CD4-positive, alpha-beta T cell treated with Interferon alpha-2 for 1 hour (primary cell): ENCODE measurements at places on chromosomes 12 and 14.

- no peak for DNase-seq
Measured at GRCh38 chr14:59240356-59240755, 51.9 kb downstream of the DAAM1 start.

DNA sequence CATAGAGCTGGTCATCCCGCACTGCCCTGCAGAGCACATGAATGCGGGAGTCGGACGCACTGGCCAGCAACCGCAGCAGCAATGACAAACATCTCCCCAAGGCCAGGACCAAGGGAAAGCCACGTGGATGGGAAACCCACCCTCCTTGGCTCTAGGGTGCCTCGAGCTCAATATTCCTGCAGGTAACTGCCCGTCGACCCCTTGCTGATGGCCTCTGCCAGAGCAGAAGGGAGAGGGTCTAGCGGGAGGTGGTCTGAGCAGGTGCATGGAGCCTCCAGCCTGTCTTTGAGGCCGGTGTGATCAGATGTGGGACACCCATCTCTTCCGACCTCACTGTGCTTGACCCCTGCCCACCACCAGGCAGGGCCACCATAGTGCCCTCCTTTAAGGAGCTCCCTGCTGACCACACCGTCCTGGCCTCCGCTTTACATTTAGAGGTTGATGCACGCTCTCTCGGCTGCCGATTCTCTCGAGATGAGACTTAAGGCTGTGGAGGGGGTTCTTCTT lies 89.7 kb downstream of the PIWIL1 start:
- no peak for DNase-seq

DNA sequence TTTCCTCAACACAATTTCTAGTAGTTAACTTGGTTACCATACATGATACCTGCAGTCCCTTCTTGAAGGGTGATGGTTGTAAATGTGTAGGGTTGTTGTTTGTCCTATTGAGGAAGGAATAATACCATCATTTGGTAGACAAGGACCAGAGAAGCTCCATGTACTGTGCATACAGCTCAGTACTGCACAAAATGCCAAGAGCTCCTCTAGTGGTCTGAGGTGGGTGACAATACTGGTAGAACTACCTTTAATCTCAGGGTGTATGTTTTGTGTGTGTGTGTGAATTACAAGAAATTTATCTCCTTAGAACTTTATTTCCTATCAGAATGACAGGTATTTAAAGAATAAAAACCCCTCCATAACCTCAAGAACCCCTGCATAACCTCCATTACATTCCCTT lies 575.3 kb downstream of the TMTC2 start:
- DNase-seq: no peak

GRCh38 chr12:6471989-6472360 lies 1.5 kb upstream of the VAMP1 start:
- DNase-seq: no peak

GRCh38 chr12:24741216-24741615 lies 207.7 kb downstream of the BCAT1 start:
- no peak for DNase-seq

DNA sequence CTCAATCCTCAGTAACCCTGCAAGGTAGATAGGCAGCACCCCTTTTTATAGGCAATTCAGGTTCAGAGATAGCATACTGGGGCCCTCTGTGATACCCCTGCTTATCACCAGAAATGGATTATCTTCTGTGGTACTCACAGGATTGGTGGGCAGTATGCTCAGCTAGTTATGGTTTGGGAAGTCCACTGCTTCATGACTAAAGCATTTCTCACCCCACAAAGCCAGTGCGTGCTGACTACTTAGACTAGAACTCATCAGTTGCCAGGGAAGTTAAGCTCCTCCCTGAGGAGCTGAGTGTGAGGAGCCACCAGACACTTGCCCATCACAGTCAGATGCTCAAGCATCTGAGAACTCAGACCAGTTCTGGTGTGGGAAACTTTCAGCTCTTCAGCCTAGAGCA lies 76.3 kb downstream of the SCAF11 start:
- no peak for DNase-seq

DNA sequence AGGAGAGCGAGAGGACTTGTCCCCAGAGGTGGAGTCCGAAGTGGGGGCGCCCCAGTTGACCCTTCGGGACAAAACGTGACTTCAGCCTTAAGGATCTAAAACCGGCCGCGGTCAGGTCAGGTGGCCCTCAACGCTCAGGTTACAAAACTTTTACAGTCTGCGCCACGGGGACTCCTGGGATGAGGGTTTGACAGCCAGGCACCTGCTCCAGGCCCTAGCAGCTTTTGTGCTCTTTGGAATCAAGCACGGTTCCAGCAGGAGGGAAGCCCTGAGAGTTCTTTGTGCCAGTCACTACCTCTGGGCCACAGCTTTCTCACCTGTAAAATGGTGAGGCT lies 337 bp downstream of the ZC2HC1C start:
- no peak for DNase-seq

DNA sequence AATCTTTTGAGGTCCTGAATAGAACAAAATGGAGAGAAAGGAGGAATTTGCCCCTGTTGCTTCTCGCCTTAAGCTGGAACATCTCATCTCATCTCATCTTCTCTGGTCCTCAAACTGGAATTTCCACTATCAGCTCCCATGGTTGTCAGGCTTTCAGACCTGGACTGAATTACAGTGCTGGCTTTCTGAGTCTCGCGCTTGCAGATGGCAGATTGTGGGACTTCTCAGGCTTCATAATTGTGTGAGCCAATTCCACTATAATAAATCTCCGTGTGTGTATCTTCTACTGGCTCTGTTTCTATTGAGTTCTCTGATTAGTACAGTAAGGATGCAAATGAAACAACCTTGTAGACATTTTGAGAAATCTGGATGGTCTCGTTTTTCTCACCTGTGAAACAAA lies 199.0 kb downstream of the TMEM117 start:
- no peak for DNase-seq

GRCh38 chr12:6178981-6179761 lies 21.0 kb upstream of the CD9 start:
- DNase-seq: no peak

DNA sequence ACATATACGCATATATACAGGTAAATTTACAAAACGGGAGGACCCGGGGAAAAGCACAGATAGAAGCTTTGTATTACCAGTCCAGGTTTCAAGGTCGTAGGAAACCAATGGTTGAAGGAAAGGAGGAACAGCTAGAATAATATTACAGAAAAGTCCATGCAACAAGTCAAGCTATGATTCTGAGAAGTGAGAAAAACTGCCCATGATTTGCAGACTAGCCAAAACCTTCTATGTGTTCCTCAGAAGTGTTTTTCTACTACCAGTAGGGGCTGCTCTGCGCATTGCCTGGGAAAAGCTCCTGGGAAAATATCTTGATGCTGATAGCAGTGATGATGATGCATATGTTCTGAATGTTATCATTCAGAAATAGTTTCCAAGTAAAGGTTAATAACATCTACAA lies 2.2 kb downstream of the PDZRN4 start:
- DNase-seq: no peak

- DNase-seq: no peak
Measured at GRCh38 chr14:77062261-77062660, 33.8 kb upstream of the IRF2BPL start.

DNA sequence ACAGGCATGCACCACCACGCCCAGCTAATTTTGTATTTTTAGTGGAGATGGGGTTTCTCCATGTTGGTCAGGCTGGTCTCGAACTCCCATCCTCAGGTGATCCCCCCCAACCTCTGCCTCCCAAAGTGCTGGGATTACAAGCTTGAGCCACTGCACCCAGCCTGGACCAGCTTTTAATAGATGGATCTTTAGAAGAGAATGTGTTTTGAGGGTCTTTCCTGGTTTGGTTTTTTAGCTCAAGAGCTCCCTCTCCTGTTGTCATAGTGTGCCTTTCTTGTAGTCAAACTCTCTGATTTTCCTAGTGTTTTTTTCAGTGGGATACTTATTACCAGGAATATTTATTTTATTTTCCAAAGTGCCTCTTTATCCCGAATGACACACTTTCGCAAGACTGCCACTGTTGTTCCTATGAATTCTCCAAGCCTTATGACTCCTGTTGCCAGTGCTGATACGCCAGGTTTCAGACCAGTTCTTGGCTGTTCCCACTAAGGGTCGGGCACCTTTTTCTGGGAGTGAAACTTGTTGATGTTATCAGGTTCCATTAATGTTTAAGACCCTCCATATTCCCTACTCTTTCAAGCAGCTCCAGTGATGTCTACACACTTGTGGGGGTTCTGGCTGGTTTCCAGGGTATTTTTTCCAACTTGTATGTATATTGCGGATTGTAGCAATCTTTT lies 31.5 kb upstream of the LIMA1 start:
- DNase-seq: peak; percentile 4

DNA sequence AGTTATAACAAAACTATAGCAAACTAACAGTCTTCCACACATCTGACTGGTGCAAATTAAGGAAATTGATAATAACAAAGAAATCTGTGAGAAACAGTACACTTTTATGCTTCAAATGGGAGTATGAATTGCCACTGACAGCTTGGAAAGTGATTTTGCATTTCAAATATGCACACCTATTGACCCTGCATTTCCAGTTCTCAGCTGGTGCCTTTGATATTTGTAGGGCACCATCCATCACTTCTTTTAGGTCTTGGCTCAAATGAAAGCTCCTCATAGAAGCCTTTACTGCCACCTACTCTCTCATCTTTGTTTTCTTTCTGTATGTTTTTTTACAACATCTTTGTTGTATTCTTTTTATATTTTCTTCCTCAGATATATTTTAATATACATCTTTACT lies 125.1 kb downstream of the ST8SIA1 start:
- DNase-seq: no peak

DNA sequence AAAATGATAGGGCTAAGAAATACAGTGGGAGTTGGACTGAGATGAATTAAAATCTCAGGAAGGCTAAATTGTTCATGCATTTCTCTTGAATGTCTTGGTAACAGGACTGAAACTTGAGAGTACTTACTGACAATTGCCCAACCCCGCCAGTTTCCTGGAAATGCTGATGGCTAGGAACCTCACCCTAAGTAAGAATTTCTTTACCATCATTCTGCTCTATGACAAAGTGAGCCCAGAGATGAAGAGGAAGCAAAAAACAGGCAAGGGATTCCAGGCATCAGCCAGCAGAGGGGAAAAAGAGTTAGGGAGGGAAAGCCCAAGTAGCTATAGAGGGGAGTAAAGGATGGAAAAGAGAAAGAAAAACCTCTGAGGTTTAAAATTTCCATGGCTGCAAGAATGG lies 397.7 kb downstream of the MDGA2 start:
- no peak for DNase-seq

- DNase-seq: no peak
Measured at GRCh38 chr12:104003596-104003995, 37.9 kb downstream of the TDG start.

DNA sequence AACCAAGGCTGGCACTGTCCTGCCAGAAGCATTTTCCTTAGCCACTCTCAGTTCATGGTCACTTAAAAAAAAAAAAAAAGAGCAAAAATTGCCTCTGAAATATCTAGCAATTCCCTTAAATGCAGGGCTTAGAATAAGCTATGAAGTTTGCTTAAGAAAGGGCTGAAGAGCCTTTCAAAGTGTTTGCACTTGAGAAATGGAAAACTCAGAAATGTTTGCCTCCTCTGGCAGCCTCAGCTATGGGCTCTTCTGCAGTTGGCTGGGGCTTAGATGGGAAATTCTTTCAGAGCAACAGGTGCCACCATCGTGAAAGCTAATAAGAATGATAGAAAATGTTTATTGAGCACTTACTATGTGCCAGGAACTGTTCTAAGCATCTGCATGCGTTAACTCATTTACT lies 48.5 kb upstream of the TSPAN11 start:
- no peak for DNase-seq

GRCh38 chr14:93719256-93719655 lies 69.0 kb downstream of the PRIMA1 start:
- DNase-seq: no peak

DNA sequence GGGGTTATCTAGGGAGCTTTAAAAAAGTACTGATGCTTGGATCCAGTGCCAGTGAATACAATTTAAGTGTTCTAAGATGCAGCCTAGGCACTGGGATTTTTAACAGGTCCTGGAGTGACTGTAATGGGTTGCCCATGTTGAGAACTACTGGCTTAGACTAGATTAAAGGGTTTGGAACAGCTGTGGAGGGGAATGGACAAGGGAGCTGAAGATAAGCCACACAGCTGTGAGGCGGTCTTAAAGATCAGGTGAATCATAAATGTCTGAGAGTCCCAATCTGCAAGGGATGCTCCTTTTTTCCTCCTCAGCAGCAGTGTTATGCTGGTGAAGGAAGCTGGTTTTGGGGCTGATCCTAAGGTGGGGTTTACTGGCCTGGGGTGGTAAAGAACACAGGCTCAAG lies 35.5 kb upstream of the FRMD6 start:
- no peak for DNase-seq

DNA sequence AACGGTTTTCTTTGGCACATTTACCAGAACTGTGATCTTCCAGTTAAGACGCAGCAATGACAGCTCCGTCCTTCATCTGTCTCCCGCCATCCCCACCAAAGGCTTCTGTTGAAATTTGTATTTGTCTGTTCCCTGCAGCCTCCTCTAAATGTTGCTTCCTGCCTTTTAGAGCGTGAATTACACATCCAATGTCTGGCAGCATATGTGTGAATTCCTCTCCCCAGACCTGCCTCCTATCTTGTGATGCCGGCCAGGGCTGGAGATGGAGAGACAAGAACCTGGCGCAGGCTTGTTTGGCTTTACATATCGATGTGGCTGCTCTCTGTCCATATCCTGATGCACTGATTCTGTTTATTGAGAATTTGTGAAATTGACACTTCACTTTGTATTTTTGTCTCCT lies 738.4 kb upstream of the TMEM132C start:
- no peak for DNase-seq

DNA sequence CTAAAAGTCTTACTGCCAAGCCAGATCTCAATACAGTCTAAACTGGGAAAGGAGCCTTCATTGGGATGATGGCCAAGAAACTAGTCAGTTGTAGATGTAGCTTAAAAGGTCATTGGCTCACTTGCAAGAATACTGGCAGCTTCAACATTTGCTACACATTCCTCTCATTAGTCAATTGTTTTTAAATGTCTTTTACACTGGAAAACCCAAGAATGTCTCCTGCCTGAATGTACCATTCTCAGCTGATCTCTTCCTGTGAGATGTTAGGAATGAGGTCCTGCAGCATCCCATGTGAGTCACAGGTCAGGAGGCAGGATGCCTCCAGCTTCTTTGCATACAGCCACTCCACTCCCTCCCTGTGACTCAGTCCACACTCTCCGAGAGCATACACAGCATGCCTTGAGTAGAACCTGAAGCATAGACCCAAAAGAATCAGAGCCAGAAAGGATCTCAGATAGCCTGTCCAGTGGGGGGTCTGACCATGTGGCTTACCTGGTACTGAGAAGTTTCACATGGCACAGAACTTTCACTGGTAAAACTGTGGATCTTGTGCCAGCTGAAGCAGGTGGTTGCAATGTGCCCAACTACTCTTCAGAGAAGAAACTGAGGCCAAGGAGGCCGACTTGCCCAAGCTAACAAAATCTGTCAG lies 56.0 kb upstream of the HECTD1 start:
- DNase-seq: no peak
